ENCODE measurements at places on chromosomes 1 and 21.

- no peak for DNase-seq
Measured at GRCh38 chr1:151520359-151520758, 9.2 kb downstream of the CGN start.

GRCh38 chr1:161506336-161507223 is 1.3 kb downstream of the FCGR2A start:
- DNase-seq: no peak

GRCh38 chr21:16279731-16280581 is 550.2 kb downstream of the USP25 start:
- DNase-seq: peak; percentile 37

DNA sequence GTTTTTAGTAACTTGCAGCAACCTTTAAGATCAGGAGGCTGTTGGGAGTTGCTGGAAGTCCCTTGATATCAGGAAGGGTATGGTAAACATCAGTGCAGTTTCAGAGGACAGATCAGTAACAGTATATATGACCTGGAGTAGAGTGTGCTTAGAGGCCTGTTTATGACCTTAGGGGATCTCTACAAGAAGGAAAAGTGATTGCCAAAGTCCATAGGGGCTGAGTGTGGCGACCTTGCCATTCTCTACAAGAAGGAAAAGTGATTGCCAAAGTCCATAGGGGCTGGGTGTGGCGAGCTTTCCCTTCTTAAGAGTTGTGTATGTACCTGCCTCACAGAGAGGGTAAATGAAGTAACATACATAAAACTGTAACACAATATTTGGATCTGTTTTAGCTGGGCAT is 28.5 kb upstream of the AXDND1 start:
- no peak for DNase-seq

DNA sequence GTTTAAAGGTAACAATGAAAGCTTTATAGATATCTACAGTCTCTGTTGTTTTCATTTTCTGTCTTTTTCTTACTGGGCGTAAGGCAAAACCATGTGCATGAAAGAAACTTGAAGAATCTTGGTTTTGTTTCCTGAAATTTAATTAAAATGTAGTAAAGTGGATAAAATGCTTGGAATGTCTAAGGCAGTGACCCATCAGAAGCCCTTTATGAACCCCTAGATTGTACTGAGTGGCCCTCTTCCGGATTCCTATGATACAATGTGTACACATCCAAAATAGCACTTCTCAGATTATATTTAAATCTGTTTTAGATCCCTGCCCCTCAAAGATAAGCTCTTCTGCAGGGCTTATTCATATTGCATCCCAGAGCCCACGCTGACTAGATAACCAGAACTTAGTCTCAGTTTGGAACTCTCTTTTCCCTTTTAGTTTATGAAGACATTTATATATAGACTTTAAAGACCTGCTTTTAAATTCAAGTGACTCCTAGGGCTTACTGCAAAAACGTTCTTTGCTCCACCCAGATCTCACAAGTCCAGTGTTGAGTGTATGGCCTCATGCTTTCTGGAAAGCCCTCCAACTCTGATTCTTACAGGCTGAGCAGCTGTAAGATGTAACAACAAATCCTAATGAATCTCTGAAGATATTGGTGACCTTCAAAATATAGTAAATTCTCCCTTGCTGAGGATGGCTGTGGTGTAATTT is 142.9 kb downstream of the LRRC7 start:
- no peak for DNase-seq

DNA sequence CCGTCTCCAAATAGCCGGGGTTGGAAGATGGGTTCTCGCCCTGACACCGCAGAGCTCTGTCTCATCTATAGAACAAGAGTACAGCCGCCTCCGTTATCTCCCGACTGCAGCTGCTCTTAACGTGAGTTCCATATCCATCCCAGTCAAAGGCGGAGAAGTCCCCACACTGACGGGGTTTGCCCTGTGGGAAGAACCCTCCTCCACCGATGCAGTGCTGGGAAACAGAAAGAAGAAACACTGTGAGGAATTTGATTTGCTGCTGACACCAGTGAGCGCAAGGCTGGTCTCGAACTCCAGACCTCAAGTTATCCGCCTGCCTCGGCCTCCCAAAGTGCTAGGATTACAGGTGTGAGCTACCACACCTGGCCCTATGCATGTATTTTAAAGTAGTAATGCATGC is 9.5 kb downstream of the ITLN2 start:
- no peak for DNase-seq

- DNase-seq: no peak
Measured at GRCh38 chr1:201169203-201169602, 14.9 kb upstream of the TMEM9 start.

- no peak for DNase-seq
Measured at GRCh38 chr21:34199121-34199910, 125.9 kb downstream of the MRPS6 start.

GRCh38 chr1:116498789-116499628 is 71.8 kb downstream of the CD58 start:
- DNase-seq: peak; percentile 66

GRCh38 chr1:91026320-91026719 is 4.5 kb upstream of the ZNF644 start:
- DNase-seq: no peak

DNA sequence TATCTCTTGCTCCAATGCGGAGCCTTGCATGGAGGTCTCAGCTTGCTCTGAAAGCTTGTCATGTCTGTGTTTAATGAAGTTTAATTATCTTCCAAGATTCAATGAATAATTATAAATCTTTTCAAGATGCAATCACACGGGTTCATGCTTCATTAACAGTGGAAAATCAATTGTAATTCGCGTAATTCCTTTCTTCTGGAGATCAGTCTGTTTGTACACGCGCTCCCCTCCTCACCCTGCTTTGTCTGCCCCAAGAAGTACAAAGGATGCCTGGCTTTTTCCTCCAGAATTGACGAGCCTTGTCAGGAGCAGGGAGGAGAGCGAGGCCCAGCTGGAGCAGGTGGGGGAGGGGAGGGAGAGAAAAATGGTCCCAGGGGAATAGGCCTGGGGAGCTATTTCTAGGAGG is 65.0 kb upstream of the DISP3 start:
- DNase-seq: no peak

GRCh38 chr1:204370176-204370575 is 10.4 kb upstream of the PLEKHA6 start:
- no peak for DNase-seq

DNA sequence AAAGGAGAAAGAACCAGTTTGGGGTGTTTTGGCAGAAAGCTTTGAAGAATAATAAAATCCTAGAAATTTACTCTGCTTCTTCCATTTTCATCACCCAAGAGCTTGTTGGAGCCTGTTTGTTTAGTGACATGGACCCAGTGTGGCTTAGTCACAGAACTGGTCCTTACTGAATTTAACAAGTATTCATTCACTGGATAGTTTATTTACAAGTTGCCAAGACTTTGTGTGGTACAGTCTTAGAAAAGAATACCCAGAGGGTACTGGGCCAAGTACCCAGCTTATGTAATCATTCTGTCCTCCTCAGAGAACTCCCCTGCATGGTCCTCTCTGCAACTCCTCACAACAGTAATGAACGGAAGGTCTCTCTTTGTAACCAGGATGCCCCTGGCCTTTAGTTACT is 16.4 kb downstream of the RAB4A start:
- DNase-seq: no peak

DNA sequence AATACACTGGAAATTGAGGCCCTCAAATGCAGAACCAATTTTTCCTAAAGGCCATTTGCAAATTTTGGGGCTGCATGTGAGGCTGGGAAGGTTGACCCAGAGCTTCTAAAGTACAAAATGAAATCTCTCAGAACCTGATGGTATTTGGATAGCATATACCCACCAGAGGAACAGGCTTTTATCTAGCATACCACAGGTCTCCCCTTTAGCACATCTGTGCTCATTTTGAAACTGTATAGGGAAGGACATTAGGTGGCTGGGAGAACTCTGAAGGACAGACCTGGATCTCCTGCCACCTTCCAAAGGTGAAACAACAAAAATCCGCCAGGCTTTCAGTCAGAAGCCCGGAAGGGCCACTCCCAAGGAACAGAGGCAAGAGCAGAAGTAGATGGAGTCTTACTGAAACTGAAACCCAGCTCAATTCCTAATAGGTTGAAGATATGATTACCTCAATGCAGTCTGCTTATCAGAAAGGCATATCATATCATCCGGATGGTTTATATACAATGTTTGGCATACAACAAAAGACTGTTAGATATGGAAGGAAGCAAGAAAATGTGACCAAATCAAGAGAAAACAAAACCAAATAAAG is 11.6 kb downstream of the CD55 start:
- no peak for DNase-seq

- no peak for DNase-seq
Measured at GRCh38 chr1:117011334-117011733, 9.8 kb downstream of the CD101 start.

DNA sequence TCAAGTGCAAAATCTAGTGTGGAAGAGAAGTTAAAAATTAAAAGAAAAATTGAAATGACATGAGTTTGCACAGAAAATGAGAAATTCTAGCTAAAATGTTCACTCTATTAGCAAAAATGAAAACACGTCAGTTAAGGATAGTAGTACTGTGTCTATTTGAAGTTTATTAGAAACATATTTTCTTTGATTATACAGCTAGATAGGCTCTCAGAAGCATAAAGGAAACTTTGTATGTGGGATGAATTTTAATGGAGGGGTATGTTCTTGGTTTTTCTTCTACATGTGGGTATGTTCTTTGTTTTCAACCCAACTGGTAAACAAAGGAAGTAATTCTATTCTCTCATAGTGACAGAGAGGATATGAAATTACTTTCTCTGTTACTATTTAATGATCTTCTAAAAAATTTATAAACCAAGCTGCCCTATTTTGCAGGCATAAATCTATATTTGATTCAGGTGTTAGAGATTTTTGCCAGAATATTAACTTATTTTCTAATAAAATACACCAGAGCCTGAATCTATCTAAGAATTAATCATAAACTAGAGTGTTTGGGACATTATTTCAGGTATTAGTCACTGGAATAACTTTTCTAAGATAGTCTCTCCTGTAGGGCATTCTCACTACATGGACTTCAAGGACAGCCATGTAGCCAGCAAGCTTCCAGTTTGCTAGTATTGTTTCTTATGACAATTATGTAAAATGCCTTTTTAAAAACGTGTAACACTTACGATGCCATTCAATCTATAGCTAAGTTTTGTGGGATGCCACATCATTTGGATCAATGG is 15.8 kb downstream of the GPSM2 start:
- no peak for DNase-seq

- no peak for DNase-seq
Measured at GRCh38 chr1:183242556-183242955, 56.5 kb downstream of the LAMC2 start.

DNA sequence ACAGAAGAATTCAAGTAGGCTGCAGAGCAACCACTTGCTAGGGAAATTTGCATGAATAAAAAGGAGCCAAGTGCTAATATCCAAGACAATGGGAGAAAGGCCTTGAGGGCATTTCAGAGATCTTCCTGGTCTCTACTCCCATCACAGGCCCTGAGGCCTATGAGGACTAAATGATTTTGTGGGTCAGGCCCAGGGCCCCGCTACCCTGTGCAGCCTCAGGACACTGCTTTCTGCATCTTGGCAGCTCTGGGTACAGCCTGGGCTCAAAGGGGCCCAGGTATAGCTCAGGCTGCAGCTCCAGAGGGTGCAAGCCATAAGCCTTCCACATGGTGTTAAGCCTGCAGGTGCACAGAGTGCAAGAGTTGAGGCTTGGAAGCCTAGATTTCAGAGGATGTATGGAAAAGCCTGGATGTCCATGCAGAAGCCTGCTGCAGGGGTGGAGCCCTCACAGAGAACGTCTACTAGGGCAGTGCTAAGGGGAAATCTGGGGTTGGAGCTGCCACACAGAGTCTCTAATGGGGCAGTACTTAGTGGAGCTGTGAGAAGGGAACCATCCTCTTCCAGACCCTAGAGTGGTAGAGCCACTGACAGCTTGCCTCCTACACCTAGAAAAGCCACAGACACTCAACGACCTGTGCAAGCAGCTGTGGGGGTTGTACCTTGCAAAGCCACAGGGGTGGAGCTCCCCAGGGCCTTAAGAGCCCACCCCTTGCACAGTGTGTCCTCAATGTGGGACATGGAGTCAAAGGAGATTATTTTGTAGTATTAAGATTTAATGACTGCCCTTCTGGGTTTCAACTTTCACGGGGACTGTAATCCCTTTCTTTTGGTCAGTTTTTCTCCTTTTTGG is 13.7 kb upstream of the ACTRT2 start:
- no peak for DNase-seq

GRCh38 chr1:243945727-243946126 is 95.7 kb upstream of the AKT3 start:
- DNase-seq: no peak

GRCh38 chr1:45009956-45010854 is 919 bp downstream of the HECTD3 start:
- no peak for DNase-seq

- no peak for DNase-seq
Measured at GRCh38 chr1:214844319-214844718, 238.2 kb upstream of the KCNK2 start.

GRCh38 chr1:233572896-233573295 is 41.0 kb upstream of the KCNK1 start:
- DNase-seq: no peak

- DNase-seq: peak; percentile 70
Measured at GRCh38 chr1:27395441-27396195, 3.2 kb downstream of the GPR3 start.

DNA sequence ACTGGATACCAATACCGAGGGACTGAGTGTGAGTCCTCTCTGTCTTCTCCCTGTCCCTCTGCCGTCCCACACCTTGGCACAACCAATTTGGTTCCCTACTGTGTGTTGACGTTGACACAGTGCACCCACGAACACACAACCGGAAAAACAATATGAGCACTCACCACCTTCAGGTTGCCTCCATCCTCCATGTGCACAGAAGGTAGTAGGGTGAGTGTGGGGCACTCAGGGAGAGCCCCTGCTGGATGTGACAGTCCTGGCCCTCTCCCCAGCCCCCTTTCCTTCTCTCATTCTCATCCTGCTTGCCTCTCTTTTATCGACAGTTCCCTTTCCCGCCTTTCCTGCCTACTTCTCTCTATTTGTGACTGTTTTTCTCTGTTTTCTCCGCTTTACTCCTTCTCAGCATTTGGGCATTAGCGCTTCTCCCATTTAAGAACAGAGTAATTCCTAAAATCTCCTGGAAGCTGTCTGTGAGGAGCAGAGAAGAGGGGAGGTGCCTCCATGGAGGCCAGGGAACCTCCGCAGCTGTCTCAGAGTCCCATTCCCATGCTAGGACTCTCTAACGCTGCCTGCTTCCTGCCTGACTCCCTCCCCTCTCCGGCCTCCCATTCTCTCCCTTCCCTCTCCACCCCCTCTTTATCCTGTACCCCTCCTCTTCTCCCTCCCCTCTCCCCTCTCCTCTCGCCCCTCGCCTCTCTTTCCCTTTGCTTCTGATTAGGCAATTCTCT is 16.4 kb downstream of the CADM3 start:
- no peak for DNase-seq

- no peak for DNase-seq
Measured at GRCh38 chr1:202563818-202564217, 146.4 kb downstream of the SYT2 start.

DNA sequence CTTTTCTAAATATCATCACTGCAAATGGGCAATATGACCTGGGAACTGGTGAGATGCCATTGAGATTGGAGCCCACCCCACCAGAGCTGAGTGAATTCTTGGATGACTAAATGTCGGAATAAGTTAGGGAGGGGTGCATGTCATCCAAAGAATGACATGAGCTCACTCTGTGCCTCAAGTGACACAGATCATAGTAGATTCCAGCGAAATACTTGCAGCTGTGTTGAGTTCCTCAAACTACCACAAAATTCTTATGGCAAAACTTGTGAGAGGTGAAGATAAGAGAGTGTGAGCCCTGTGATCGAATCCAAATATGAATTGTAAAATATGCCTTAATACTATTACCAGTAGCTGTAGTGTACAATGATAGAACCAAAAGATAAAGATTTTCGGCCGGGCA is 2.3 kb upstream of the TCP10L start:
- DNase-seq: no peak

- no peak for DNase-seq
Measured at GRCh38 chr21:42111811-42112210, 40.7 kb downstream of the UMODL1 start.

Data from prostate gland (tissue), 2 donors.